ENCODE measurements at places on chromosomes 2 and 18.

GRCh38 chr2:126467367-126468054 lies 188.4 kb upstream of the GYPC start:
- DNase-seq: no peak

- DNase-seq: no peak
Measured at GRCh38 chr18:10135302-10135926, 221.6 kb downstream of the VAPA start.

DNA sequence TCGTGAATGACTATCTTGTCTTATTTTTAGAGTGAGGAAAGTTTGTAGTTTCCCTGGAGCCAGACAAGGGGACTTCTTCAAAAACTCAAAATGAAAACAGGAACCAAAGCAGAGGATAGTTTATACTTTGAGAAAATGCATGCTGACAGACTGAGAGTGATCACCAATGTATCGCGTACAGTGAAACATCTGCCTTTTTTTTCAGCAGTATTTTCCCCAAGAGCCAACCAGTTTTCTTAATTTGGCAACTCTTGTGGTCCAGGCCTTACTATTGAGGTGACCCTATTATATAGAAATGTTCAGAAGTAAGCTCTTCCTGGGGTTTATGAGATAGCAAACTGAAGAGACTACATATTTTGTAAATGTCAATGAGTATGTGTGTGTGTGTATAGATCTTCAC lies 153.7 kb upstream of the VRK2 start:
- DNase-seq: no peak

DNA sequence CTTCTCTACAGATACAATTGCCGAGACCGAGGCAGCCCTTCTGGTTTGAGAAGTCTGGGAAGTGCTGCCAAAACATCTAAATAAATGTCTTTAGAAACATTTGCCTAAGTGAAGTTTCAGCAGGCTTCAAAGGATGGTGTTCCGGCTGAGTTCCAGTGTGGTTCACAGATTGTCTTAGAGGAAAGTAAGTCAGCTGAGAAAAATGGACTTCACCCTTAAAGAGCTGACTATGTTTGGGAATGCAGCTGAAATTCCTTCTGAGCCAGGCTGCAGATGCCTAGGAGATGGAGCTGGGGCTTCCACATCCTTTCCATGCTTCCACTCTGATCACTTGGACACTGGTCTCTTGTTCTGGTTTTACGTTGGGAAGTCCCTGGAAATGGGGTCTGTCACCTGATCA lies 83.6 kb downstream of the FHOD3 start:
- no peak for DNase-seq

DNA sequence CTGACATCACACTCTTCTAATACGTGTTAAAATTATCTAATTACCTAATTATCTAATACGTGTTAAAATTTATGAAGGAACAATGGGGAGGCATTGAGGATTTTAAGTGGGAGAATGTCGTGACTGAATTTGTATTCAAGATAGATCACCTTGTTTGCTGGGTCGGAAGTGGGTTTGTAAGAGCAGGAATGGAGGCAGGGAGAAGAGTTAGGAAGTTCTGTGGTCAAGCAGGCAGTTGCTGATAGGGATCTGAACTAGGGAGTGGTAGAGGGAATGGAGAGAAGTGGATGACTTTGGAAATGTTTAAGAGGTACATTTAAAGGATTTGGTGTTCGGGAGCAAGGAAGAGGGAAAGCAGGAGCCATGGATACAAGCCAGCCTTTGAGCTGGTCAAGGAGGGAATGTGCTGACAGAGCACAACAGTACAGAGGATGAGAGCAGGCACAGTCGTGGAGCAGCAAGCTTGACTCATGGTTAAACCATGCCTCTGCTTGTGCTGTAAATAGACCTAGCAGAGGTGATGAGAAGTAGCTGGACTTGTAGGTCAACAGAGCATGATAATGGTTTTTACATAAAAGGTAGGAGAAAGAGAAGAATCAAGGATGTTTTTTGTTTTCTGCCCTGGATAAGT lies 16.2 kb downstream of the IL18RAP start:
- DNase-seq: no peak

GRCh38 chr2:60977562-60977895 lies 40.0 kb upstream of the PEX13 start:
- DNase-seq: no peak

DNA sequence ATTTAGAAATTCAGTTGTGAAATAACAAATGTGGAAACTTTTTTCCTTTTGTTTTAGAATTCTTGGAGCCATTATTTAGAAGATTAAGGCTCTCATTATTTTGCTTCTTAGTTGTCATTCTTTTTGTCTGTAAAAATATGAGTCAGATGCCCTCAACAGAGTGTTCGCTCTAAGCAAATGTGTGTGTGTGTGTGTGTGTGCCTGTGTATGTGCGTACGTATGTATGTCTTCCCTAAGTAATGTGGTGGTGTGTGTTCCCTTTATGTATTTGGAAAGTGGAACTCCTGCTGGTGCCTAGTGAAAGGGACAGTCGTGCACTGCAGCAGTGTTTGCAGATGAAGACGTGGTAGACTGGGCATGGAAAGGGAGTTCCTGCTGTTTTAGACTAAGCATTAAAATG lies 27.5 kb downstream of the ZNF407 start:
- DNase-seq: no peak

Measured in GM04503 (cell line).